ENCODE measurements at places on chromosomes 4 and X.

GRCh38 chrX:21645431-21645830 is 12.7 kb downstream of the KLHL34 start:
- DNase-seq, result no peak

- DNase-seq, result no peak
These were observed 40.9 kb upstream of the VEGFC start for GRCh38 chr4:176833400-176834175.

- no peak for DNase-seq
These were observed 22.0 kb upstream of the STK26 start for GRCh38 chrX:132001127-132001526.

GRCh38 chr4:48546336-48546735 is 56.3 kb downstream of the ZAR1 start:
- DNase-seq, result no peak

GRCh38 chrX:152822383-152823086 is 8.0 kb downstream of the CETN2 start:
- DNase-seq, result no peak

GRCh38 chrX:40908857-40909475 is 173.6 kb upstream of the MED14 start:
- DNase-seq, result no peak

DNA sequence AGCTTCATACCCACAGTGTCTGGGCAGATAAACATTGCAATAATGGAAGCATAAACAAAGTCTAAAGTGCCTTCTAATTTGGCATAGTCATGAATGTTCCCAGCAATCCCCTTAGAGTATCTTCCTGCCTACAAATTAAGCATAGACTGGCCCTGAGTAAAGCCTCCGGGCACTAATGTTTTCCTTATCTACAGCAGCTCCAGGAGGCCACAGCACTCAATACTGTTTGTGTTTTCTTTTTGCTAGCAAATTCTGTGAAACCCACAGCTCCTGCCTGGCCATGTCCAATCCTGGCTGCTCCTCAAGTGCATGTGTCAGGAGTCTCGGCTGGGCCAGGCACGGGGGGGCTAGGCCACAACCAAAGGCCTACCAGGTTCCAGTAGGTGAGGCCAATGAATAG is 102.7 kb upstream of the TBC1D9 start:
- DNase-seq, result no peak
